ENCODE measurements at places on chromosomes 1 and 21.

- no peak for DNase-seq
These were observed 146.9 kb downstream of the RWDD3 start for GRCh38 chr1:95380909-95381308.

- DNase-seq, result no peak
These were observed 26.1 kb downstream of the F3 start for GRCh38 chr1:94515296-94515947.

GRCh38 chr21:37392441-37392840 is 25.9 kb downstream of the DYRK1A start:
- DNase-seq, result no peak

- peak; percentile 76 for DNase-seq
These were observed 20.9 kb upstream of the VPS13D start for GRCh38 chr1:12208764-12209494.

DNA sequence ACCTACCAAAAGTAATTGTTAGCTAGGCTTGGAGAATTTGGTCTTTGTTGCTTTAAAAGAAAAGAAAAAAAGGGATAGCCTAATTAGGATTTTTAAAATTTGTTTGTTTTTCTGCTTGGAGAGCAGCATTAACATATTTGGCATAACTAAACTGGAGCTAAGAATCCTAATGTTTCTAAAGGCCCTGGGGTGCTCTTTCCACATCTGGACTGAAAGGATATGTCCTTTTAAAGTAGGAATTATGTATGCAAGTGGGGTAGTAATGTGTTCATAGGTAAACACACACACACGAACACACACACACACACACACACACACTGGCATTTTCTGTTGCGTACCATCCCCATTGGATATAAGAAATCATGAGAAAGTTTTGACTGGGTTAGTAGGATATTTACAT is 113.9 kb downstream of the KCTD3 start:
- no peak for DNase-seq

GRCh38 chr1:53062708-53063591 is 937 bp downstream of the PODN start:
- no peak for DNase-seq

- no peak for DNase-seq
These were observed 29.0 kb upstream of the COL16A1 start for GRCh38 chr1:31732751-31733289.

- DNase-seq, result no peak
These were observed 166.4 kb downstream of the PBX1 start for GRCh38 chr1:164725401-164725800.

DNA sequence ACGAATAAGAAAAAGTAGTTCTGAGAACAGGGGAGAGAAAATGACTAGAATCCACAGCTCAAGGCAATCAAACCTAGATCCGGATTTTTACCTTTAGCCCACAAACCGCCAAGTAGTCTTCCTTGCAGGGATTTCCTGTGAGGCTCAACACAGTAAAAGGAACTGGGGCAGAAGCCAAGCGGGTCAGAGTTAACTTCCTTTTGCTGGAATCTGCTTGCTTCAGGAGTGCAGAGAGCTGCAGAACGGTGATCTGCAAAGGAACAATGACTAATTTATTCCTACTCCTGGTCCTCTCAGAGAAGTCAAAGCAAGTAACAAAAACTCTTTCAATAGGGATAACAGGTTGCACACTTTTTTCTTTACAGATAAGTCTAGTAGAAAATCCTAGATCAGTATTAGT is 53.4 kb downstream of the UBR4 start:
- DNase-seq, result no peak

DNA sequence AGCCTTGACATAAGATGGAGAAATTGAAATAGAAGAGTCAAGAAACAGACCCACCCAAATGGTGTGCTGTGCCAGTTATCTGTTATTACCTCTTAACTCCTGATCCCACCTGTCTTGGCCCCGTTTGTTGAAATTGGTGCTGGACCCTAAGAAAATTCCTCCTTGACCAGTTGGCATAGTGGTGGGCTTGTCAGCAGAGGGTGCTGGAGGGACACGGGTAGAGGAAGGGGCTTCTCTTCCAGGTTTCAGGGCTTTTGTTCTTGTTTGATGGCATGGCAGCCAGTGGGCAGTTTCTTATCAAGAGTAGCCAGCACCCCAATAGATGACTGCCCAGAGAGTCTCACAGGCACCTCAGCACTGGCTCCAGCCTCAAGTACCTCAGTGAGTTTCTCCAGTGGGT is 51.6 kb downstream of the PCBP3 start:
- no peak for DNase-seq

DNA sequence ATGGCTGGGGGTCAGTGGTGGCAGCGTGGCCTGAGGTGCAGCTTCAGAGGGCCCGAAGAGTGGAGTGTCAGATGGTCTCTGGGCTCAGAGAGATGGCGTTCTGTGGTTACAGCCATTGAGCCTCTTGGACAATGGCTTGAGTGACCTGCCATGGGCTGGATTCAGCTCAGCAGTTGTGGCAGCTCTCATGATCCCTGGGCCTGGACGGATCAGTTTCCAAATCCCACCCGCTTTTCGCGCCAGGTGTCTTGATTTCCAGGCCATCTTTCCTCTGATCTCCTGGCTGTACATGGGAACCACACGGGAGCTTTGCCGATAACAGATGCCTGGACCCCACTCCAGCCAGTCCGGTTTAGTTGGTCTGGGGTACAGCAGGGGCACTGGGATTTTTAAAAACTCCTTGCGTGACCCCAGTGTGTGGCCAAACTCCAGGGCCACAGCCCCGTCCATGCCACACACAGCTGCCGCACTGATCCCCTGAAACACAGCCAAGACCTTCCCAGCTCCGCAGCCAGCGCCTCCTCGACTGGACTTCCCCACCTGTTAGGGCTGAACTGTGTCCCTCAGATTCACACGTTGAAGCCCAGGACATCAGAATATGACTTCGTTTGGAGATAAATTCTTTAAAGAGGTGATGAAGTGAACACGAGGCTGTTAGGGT is 67.9 kb downstream of the ATP5PO start:
- DNase-seq, result no peak

DNA sequence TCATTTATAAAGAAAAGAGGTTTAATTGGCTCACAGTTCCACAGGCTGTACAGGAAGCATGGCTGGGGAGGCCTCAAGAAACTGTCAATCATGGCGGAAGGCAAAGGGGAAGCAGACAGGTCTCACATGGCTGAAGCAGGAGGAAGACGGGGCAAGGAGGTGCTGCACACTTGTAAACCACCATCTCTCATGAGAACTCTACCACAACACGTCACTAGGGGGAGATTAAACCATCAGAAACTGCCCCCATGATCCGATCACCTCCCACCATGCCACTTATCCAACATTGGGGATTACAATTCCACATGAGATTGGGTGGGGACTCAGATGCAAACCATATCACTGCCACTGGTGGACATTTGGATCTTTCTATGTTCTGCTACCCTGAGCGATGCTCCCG is 351.4 kb downstream of the NPHP4 start:
- no peak for DNase-seq

DNA sequence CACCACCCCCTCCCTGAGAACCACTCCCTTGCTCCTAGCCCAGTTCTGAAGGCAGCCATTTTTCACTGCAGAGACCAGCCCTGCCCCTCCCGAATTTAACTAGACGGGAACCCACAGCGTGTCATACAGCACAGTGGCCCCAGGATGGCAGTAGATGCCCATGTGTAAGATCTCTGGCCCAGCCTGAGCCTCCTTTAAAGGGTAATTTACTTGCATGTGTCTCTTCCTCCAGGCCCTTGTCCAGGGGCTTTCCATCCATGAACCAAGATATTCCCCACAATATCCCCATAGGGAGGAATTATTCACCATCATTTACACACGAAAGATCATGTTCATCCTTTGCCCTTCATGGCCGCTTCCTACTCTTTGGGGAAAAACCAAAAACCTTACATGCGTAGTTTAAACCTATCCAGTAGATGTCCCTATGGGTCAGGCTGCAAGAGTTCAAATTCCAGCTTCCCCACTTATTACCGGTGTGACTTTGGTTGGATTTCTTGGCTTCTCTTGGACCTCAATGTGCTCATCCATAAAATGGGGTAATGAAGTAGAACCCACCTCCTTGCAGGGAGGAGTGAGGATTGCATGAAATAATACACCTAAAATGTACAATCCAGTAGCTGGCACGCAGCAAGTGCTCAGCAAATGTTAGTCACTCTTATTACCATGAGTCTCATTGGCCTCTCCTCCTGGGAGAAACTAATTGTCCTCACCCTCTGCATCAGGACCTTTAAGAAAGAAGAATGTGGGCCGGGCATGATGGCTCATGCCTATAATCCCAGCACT is 4.0 kb upstream of the LACTBL1 start:
- no peak for DNase-seq
